ENCODE measurements at places on chromosomes 13 and 19. TPM values are rescaled to one million over a fixed set of nuclear protein-coding genes. Genes with fewer than 3 reads are reported as not detected.

The C19orf18 gene
- 3.3 TPM for polyA plus RNA-seq

DNA sequence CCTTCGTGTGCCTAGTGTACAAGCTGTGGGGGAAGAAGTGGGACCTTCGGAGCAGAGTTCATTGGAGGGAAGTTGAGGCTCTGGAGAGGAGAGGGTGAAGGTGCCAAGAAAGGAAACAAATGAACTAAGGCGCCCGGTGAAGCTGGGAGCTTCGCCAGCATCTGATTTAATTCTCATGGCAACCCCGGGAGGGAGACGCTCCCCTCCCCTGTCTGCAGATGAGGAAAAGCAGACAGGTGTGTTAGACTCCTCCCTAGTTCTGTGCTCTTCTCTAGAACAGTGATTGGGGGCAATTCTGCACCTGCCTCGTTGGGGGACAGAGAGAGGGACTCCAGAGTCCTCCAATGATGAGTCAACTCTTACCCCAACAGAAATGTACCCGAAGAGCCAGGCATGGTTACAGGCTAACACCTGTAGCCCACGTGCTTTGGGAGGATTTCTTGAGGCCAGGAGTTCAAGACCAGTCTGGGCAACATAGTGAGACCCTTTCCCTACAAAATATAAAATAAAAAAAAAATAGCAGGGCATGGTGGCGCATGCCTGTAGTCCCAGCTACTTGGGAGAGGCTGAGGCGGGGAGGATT is 4.2 kb downstream of the SSC5D start:
- DNase-seq: no peak

DNA sequence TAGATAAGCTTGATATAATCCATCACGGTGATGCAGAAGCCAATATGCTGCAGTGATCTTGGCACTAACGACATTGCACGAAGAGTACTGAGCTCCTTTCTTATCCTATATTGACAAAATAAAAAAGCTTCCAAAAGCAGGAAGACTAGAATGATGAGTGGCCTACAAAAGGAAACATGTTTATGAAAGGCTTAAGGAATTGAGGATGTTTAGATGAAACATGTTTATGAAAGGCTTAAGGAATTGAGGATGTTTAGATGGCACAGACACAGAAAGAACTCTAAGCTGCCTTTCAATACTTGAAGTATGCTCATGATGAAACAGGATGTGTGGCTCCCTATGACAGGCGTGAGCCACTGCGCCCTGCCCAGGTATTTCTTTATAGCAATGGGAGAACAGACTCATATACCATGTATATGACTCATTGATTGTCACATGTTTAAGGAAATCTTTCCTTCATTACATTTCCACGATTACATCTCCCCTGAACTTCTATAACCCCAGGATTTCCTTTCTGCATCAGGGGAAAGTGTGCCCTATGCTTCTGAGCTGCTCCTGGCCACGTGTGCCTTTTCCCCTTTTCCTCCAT is 690.8 kb upstream of the ARGLU1 start:
- DNase-seq: no peak

DNA sequence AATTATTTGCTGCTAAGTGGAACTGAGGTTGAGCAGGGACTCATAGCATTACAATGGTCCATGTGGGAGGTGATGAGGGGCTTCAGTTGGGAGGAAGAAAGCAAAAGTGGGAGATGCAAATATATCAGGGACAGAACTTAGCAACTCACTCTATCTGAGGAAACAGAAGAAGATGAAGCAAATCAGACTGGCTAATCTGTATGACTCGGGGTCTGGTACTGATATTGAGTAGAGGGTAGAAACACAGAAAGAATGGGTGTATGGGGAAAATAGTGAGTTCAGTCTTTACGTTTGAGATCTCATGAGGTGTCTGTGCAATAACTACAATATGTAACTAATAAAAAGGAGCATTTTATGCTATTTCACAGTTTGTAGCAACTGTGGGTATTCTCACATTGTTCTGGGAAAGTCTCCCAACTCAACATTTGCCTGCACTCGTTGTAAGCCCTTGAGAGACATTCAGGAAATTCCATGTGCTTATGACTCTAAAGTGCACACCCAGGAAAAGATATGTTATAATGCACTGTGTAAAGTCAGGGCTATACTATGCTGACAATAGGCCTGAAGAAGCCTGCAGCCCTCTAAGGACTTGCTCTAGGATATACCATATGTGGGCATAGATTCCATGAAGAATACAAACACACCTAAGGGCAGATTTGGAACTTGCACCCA is 183.5 kb downstream of the SPRY2 start:
- DNase-seq: no peak

DNA sequence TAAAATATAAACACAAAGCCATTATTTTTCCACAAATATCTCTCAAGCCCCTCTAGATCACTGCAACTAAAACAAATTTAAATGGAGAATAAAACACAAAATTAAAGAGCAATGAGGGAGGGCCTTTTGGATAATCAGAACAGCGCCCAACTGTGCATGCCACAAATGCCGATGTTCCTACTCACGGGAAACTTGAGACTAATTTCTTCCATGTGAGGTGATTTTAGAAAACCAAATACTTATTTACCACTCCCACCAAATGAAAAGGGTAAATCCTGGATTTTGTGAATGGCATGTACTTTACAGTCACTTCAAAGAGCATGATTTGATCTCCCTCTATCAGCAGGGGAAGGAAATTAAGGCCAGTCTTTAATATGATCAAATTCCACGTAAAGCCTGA is 74.8 kb downstream of the SLC7A1 start:
- no peak for DNase-seq

DNA sequence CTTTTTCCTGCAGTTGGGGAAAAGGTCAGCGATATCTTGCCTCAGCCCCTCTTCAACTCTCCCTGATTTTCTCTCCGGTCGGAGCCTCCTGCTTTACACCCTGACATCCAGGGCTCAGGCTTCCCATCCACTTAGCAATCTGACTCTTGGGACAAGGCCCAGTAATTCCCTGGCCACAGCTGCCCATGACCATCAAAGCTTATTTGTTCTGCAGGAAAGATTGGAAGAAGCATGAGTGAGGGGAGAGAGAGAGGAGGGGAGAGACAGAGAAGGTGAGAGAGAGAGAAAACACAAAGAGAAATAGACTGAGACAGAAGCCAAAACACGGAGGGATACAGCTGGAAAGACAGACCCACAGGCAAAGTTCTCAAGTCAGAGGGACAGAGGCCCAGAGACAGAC is 13.7 kb downstream of the SYT3 start:
- DNase-seq: no peak

DNA sequence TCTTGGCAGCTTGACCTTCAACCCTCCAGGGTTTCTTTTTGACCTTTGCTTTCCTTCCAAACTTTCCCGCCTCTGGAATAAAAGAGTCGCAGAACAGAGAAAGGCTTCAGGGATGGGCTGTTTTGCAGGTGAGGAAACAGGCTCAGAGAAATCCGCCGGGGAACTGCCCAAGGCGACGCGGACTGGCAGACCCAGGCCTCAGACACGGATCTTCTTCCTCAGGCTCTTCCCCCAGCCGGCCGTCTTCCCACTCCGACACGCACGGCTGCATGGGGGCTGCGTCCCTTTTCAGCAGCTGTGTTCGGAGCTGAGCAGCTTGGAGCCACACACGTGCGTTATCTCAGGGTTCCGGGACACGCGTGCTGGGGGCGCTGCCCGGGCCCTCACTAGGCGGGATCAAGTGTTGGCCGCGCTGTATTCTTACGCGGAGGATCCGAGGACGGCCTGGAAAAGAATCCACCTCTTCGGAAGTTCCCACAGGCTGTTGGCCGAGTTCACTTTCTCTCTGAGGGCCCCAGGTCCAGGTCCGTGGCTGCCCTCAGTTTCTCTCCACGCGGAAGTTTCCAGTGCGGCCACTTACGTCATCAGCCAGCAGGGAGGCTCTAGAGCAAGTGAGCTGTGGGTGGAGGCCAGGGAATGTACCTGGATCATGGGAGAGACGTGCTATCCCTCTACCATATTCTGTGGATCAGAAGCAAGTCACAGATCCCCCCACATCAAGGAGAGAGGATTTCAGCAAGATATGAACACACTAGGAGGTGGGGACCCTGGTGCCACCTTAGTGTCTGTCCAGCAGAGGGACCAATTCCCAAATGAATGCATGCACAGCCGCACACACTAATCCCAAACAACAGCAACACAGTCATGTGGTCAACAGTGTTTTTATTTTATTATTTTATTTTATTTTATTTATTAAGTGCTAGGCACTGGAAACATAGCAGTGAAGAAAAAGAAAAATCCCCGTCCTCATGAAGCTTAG is 100.4 kb downstream of the ING1 start:
- DNase-seq: no peak

- no peak for DNase-seq
These were observed 270.2 kb downstream of the LMO7 start for GRCh38 chr13:75906315-75906714.

- DNase-seq: no peak
These were observed 26.0 kb downstream of the DHX34 start for GRCh38 chr19:47374876-47375693.

DNA sequence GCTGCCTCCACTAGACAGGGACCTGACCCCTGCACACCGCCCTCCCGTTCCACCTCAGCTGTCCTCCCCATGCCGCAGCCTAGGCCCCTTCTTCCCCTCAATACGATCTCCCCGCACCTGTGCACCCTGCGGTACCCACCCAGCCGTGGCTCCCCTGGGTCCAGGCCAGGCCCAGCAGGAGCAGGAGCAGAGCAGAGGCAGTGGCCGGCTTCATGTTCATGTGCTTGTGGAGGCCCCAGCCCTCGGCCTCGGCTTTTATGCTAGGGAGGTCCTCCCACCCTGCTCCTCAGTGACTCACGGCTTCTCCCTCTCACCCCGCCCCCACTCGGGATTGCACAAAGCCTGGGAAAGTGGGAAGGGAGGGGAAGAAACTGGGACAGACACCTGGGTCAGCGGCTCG is 11.4 kb upstream of the KRTDAP start:
- peak; percentile 75 for DNase-seq

- DNase-seq: no peak
These were observed 144.1 kb upstream of the TRPC4 start for GRCh38 chr13:38013676-38014075.

DNA sequence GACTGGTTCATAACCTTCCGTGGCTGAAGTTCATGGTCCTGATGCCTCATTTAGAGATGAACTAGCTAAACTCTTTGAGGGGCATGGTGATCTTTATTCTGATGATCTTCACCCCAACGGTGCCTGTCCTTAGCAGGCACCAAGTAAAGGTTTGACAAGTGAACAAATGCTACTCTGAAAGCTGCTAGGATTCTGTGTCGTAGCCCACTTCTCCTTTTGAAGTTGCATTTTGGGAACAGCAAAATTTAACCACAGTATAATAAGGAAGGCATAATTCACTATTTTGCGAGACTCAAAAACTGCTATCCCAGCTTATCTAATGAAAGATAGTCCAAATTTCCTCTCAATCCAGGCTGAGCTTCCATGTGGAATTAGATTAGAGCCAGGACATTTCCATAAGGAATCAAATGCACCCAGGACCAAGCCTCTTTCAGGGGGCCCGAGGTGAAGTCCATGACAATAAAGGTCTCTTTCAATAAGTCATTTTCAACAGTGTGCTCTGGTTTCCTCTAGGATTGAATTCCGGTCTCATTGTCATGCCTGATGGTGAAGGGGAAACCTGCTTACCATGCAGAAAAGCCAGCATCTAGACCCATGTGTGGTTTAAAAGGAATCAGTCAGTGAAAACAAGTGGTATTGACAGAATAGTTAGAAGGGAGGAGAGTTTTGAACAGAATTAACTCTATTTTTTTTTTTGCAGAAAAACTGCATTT is 23.1 kb downstream of the SIAH3 start:
- DNase-seq: no peak

The RNF17 gene
- polyA plus RNA-seq: not detected

DNA sequence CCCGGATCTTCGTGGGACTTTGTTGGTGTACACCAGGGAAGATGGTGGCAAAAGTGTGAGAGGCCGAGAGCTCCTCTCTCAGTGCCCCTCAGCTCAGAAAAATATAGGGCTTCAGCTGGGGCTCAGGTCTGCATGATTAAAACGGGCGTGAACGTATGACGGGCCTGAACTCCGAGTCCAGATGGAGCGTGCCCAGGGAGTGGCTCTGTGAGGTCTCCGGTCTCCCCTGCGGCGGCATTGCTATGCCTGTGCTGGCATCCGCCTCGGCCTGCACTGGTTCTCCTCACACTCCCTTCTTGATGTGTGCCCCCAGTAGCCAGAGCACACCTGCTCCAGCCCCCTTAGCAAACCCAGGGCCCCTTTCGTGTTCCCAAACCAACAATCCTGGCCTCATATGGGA is 82.0 kb downstream of the TEX29 start:
- no peak for DNase-seq

The SIGLEC14 gene
- polyA plus RNA-seq: 2.2 TPM

GRCh38 chr13:72657379-72657778 is 70.0 kb downstream of the MZT1 start:
- DNase-seq: no peak

DNA sequence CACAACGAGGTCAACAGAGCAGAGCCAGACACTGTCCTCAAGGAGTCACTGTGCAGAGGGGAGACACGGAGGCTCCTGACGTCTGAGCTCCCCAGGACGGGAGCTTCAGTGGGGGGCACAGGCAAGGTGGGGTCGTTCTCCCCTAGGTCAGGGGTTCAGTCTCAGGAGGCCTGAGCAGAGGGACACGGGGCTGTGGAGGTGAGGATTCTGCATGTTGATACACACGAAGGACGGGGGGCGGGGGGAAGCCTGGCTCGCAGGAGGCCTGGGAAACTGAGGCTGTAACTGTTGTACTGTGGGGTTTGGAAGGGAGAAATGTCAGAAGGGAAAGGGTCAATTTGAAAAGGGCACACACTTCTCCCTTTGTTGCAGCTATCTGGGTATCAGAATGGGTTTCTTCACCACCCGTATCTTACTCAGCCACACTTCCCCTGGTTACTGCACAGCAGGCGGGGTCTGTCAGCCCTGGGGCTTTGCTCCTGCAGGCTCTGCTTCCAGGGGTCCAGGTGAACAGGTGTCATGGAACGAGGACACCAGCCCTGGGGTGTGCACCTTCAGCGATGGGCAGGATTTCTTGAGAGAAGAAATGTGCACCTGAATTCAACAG is 748 bp upstream of the SIGLEC8 start:
- DNase-seq: no peak

DNA sequence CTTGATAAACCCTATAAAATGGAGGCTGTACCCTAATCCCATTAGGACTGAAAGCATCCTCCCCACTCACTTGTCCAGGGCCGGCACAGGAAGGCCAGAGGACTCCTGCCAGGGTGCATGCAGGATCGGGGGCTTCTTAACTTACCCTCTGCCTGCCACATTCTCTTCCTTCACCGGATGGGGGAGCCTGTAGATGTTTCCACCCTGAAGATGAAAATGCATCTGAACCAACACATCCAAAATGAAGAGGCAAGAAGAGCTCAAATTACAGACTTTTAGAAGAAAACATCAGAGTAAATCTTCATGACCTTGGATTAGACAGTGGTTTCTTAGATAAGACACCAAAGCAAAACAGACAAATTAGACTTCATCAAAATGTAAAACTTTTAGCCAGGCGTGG is 25.9 kb upstream of the NAPA start:
- DNase-seq: no peak

DNA sequence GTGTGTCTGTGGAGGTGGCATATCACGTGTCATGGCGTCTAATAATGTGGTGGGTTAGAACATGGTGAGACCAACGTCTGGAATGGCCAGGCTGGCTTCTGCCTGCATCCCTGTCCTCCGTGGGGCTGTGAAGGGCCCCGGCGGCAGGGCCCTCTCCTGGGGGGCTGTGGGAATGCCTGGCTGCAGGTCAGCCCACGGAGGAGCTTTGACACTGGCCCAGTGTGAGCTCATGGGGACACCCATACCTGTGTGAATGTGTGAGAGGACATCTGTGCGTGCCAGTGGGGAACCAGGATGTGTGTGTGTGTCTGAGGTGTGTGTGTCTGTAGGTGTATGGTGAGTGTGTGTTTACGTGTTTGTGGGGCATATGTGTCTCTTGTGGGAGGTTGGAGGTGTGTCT is 300.1 kb downstream of the TEX29 start:
- no peak for DNase-seq

The SPRY2 gene
- polyA plus RNA-seq: 62.1 TPM

The TTYH1 gene
- 5.2 TPM for polyA plus RNA-seq

The HNRNPUL1 gene
- polyA plus RNA-seq: 209 TPM
